ENCODE measurements at places on chromosomes 5 and 9. TPM values are rescaled to one million over a fixed set of nuclear protein-coding genes. Genes with fewer than 3 reads are reported as not detected.

The OR1Q1 gene
- not detected for total RNA-seq

The PHF24 gene
- 0.35 TPM for total RNA-seq

The GFPT2 gene
- 136 TPM for total RNA-seq

The CAMK2A gene
- not detected for total RNA-seq

The ZNF169 gene
- 11.9 TPM for total RNA-seq

The NUTM2F gene
- not detected for total RNA-seq

The ADAMTSL1 gene
- 61.4 TPM for total RNA-seq

The HMCN2 gene
- 6.3 TPM for total RNA-seq

The SCGB3A2 gene
- not detected for total RNA-seq

The LCN15 gene
- total RNA-seq = not detected

The FRRS1L gene
- 0.81 TPM for total RNA-seq
